ENCODE measurements at places on chromosomes 16 and 17.

GRCh38 chr16:72291121-72291520 is 119.2 kb upstream of the PMFBP1 start:
- no peak for DNase-seq

DNA sequence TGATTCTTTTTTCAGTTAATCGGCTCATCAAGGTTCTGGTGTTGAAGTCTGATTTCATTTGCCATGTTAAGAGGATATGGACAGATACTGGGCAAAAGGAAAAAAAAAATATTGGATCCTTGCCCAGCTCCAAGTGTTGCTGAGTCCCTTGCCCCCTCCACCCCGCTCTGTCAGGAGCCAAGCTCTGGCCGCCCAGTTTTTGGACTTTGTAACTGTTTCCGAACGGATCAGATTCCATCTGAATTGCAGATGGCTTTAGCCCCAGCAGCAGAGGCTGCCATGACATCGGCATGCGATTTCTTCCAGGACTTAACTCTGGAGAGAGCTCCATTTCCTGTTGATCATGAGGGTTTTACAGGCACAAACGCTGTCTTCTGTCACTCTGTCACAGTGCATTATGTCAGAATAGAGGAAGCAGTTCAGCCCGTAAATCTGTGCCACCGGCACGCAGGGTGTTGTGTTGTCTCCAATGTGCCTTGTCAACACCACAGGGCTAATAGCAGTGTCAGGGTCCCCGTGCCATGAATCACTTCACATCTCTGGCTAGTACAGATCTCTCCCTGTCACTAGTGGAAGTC is 615.6 kb downstream of the MAF start:
- DNase-seq = no peak

- DNase-seq = no peak
Observed at GRCh38 chr17:81685108-81685507, 1.3 kb downstream of the HGS start.

- no peak for DNase-seq
Observed at GRCh38 chr16:54282928-54283724, 3.5 kb downstream of the IRX3 start.

- DNase-seq = no peak
Observed at GRCh38 chr17:28173801-28174200, 131.3 kb downstream of the NLK start.

- no peak for DNase-seq
Observed at GRCh38 chr17:49455272-49455861, 39.7 kb upstream of the NGFR start.

DNA sequence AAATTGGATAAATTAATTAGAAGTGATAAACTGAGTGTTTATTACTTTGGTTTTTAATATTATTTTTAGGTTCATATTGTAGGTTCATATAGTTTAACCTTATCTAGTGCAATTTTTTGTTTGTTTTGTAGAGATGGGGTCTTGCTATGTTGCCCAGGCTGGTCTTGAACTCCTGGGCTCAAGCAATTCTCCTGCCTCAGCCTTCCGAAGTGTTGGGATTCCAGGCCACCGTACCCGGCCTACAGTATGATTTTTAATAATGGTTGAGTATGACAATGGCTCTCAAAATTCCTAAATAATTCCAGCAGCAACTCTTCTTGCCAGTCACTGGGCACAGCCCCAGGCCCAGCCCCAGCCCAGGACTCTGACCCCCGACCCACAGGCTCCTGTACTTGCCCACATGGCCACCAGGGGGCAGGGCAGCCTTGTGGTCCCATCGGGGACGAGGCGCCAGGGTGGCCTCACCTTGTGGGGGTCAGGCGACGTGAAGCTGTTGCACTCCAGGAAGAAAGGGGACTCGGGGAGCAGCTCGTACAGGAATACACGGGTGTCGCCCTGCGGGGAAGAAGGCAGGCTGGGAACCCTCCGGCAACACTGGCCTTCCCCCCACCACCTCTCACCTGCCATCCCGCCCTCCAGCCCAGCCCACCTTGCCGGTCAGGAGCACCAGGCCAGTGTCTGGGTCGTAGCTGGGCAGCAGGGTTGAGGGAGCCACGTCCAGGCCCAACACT is 7.9 kb upstream of the PAM16 start:
- DNase-seq = peak; percentile 83

GRCh38 chr16:7713244-7713643 is 380.6 kb downstream of the RBFOX1 start:
- DNase-seq = no peak

DNA sequence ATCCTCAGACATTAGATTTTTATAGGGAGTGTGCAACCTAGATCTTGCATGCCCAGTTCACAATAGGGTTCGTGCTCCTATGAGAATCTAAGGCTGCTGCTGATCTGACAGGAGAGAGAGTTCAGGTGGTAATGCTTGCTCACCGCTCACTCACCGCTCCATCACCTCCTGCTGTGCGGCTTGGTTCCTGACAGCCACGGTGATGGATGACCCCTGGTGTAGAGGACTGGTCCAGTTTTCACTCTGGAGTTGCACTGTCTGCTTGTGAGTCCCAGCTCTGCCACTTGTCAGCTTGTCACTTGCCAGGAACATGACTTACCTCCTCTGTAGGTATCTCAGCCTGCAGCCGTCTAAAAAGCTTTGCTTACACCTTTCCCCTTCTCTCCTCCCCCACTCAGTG is 214.6 kb downstream of the SNX29 start:
- DNase-seq = no peak

DNA sequence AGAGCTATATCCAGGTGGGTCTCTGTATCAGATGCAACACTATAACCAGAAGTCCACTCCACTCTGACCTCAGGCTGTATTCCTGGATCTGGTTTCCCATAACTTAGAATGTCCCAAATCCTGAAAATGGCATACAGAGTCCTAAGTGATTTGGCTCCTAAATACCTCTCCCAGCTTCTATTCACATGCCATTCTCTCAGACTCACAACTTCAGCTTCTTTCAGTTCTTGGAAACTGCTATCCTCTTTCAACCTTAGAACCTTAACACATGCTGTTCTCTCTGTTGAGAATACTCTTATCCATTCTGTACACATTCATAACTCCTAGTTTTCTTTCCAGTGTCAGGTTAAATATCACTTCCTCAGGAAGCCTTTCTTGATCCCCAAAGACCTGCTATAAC is 132.0 kb downstream of the BRIP1 start:
- DNase-seq = no peak

DNA sequence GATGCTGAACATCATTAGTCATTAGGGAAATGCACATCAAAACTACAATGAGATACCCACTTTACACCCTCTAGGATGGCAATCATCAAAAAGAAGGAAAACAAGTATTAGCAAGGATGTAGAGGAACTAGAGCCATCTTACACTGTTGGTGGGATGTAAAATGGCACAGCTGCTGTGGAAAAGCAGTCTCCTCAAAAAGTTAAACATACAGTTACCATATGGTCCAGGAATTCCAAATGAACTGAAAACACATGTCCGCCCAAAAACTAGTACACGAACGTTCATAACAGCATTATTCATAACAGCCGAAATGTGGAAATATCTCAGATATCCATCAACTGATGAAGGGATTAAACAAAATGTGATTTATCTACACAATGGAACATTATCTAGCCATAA is 7.0 kb downstream of the FBF1 start:
- DNase-seq = no peak

DNA sequence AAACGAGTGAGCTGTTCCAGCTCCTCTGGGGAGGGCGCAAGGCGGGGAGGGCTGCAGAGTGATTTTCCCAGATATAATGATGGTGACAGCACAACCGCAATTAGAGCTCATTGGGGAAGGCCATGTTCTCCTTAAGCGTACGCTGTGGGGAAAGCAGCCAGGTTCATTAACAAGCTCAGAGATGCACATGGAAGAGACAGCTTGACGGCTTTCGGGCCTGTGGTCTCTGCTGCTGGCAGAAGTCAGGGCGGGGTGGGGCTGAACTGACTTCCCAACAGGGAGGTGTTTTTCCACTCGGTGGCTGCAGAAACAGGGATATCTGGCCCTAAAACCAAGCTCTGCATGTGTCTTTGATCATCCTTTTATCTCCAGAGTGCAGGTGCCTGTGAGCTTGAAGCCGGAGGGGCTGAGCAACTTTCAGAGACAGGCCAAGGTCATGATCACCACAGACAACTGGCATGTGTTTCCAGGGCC is 24.0 kb upstream of the CACNG1 start:
- no peak for DNase-seq

DNA sequence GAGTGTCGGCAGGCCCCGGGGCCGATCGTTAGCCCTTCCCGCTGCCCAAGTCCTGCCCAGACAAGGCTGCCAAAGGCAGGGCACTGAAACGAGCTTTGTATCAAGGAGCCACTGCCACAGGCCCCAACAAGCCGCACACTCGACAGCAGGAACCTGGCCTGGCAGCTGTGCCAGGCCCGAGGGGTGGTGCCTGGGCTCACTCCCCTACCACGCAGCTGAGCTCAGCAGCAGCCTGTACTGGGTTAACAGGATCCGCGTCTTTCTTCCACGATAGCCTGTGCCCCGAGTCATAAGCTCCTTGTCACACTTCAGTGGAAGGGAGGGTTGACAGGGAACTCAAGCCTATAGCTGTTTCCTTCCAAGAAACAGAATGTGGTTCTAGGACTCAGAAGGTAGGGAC is 87.9 kb downstream of the ABR start:
- DNase-seq = no peak

GRCh38 chr16:85276721-85277120 is 164.4 kb upstream of the CIBAR2 start:
- no peak for DNase-seq

GRCh38 chr16:29156511-29156910 is 171.7 kb downstream of the LAT start:
- no peak for DNase-seq

DNA sequence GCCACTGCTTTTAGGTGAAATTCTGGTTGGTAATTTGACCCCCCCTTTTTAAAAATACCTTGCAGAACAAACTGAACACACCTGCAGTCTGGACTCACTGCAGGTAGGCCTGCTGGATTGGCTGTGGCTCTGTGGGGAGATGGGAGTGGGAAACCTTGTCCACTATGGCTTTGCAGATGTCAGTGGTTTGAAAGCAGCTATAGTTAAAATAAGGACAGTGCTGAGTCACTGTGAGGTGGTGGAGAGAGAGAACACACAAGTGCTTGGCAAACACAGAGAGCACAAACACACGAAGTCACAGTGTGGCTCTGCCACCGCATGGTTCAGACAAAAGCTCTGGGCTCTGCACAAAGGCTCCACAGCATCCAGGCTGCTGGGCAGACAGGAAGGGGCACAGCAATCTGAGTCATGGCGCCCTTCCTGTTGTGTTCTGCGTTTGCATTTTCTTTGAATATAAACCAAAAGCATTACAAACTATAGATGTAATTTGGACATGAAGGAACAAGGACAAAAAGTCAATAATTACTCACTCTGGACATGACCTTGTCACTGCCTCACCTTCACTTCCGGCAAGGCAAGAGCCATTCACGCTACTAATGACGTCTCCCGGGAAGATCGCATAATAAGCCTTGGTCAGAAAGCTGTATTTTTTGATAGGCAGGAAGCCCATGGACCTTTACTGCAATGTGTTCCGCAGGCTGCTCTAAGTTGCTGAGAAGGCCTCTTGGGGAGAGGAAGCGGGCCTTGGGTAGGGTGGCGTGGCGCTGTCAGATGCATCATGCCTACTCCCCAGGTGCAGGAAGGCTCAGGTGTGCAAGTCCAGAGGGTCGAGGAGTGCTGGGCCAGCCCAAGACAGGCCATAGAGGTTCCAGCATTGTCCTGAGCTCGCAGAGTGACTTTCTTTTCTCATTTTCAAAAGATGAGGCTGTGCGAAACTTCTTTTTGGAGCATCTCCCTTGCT is 60.1 kb upstream of the MED9 start:
- no peak for DNase-seq

DNA sequence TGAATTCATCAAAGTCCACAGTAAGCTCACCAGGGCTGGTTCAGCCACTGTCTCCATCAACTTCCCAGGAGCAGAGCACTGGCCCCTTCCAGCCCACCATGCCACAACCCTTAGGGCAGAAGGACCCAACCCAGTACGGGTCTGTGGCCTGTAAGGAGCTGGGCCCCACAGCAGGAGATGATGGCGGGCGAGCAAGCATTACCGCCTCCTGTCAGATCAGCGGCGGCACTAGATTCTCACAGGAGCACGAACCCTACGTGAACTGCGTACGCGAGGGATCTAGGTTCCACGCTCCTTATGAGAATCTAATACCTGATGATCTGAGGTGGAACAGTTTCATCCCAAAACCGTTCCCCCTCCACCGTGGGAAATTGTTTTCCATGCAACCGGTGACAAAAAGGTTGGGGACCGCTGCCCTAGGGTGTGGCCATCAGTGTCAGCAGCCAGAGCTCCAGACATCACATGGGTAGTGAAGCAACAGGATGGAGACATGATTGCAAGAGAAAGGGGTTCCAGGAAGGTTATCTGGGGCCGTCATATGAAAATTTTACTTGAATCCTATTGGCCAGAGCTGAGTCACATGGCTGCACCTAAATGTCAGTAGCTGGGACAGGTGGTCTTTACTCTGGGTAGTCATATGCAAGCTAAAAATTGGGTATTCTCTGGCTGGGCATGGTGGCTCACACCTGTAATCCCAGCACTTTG is 12.4 kb upstream of the SLC25A19 start:
- no peak for DNase-seq

GRCh38 chr16:87636050-87636684 is 33.9 kb downstream of the JPH3 start:
- DNase-seq = peak; percentile 90

DNA sequence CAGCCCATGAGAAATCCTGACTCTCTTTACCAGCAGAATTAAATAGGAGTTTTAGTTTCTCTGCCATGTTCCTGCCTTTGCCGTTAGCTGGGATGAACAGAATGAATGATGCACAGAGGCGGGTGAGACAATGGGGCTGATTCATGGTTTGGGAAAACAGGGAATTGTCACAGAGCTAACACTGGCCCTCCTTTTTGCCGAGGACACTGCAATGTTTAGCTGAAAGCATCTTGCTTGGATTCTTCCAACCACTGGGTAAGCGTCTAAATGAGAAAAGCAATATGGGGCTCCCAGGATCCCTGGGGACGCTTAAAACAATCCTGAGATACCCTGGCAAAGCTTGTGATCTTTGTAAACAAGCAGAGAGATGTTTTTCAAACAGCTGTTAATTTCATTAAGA is 12.8 kb upstream of the PAFAH1B1 start:
- peak; percentile 41 for DNase-seq

- DNase-seq = no peak
Observed at GRCh38 chr16:88480829-88481228, 27.7 kb downstream of the ZFPM1 start.

DNA sequence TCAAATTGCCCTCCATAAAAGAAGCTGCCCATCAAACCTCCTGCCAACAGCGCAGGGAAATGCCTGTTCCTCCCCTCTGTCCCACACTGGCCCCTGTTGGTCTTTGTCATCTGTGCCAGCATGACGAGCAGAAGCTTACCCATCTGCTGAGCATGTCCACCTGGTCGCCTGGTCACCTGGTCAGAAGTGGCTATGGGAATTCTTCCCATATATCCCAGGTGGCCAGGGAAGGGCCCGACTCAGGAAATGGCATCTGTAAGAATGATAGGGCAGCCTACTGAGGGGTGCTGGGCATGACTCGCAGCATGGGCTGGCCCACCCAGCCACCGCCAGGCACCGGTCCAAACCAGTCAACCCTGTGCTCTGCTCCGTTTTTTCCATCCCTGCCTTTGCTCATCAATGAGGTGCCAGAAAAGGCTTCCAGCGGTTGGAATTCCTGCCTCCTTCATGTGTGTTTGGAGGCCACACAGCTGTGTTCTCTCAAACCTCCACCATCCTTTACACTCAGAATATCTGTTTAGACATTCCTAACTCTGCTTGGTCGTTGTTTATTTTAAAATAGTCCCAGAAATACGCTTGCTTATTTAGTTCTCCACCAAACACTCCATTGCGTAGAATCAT is 145.2 kb downstream of the CLEC16A start:
- DNase-seq = no peak

- peak; percentile 87 for DNase-seq
Observed at GRCh38 chr16:19167710-19168370, at the start of gene SYT17. SYT17 (plus strand) TSS chr16:19168240; CDS start chr16:19168647, 407 bp downstream.
